ENCODE measurements at places on chromosomes 7 and 10. TPM values are rescaled to one million over a fixed set of nuclear protein-coding genes. Genes with fewer than 3 reads are reported as not detected.

The LFNG gene
- 1.8 TPM for total RNA-seq

The DIP2C gene
- 34.2 TPM for total RNA-seq

The OR2A5 gene
- not detected for total RNA-seq

The FRMD4A gene
- total RNA-seq: 5.9 TPM

The CUBN gene
- total RNA-seq: 0.27 TPM

The ABCF2 gene
- 119 TPM for total RNA-seq

The KLF14 gene
- total RNA-seq: 0.41 TPM

The PANK1 gene
- 16.3 TPM for total RNA-seq

The TSPAN33 gene
- total RNA-seq: 9.1 TPM

The WNT16 gene
- not detected for total RNA-seq

The KDM7A gene
- total RNA-seq: 108 TPM

DNA sequence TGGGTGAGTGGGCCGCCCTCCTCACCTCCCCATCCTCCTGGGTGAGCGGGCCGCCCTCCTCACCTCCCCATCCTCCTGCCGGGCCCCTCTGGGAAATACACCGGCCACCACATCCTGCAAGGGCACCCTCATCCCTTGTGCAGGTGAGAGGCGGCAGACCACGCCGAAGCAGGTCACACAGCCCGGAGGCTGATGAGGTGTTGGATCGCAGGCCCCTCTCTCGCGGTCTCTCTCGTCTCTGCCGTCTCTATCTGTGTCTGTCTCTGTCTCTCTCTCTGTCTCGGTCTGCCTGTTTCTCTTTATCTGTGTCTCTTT is 30.8 kb upstream of the FOXL3 start:
- no peak overlapping the region for H3K4me3 ChIP-seq
- H3K27ac ChIP-seq: no peak overlapping the region
- H3K36me3 ChIP-seq: peaks cover 53% of the 10 kb centered on the region
- DNase-seq: no peak
- no peaks in the 10 kb centered on the region for H3K27me3 ChIP-seq
- no peaks in the 10 kb centered on the region for H3K4me1 ChIP-seq

DNA sequence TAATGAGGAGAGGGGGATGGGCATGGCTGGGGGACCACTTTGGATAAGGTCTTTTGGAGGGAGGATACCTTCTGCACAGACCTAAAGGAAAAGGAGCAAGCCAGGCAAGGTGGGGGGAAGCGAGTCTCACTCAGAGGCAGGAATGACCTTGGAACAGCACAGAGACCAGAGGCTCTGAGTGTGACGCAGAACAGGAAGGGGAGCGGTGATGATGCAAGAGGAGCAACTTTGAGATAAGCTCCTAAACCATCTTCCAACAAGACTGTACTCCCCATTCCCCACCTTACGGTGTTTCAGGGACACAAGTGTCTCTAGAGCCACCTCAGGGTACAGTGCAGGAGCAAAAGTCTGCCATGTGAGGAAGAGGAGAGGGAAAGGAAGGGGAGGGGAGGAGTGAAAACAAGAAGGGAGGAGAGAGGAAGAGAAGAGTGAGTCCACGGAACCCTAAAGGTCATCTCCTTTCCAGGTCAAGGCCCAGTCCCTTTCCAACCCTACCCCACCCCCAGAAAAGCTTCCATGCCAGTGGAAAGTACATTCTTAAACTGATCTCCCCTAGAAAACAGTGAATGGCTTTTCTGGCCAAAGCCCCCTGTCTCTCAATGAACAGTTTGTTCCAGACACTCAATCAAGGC is 54.1 kb downstream of the JAZF1 start:
- DNase-seq: no peak
- H3K36me3 ChIP-seq: no peaks in the 10 kb centered on the region
- H3K27me3 ChIP-seq: no peaks in the 10 kb centered on the region

DNA sequence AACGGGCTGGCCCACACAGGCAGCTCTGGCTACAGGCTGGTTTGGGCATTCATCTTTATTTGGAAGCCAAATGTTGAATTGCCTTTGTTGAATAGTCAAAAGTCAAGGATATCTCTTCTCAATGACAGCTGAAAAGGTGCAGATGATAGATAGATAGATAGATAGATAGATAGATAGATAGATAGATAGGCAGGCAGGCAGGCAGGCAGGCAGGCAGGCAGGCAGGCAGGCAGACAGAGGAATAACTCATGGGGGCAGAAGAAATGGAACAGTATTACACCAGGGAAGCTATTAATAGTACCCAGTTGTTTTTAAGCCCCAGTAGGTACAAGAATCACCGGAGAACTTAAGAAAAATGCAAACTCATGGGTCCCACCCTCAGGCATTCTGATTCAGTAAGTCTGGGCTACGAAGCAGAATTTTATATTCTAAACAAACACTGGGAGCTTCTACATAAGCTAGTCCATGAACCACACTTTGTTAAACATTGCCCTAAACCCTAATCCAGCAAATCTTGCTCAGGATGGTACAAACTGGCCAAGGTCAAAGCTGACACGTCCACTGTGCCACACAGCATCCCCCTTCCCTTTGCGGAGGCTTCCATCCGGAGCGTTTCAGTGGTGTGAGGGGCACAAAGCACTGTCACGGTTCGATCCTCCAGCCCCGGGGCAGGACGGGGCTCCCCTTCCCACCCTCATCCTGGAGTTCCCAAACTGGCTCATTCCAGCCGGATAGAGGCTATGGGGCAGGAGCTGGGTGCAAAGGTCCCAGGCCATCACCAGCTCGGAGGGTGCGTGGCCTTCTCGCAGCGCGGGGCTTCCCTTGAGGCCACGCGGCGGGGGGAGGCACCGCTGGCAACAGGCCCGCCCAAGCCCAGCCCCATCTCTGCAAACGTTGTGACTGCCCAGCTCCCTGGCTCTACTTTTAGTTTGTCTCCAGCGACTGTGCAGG is 6.7 kb downstream of the PRKAG2 start:
- no peak overlapping the region for H3K27ac ChIP-seq
- no peak overlapping the region for H3K4me3 ChIP-seq
- DNase-seq: no peak
- H3K27me3 ChIP-seq: no peaks in the 10 kb centered on the region
- no peaks in the 10 kb centered on the region for H3K36me3 ChIP-seq

GRCh38 chr10:3129581-3130340 is 42.8 kb downstream of the PITRM1 start:
- no peak overlapping the region for H3K27ac ChIP-seq
- no peak for DNase-seq
- peaks cover 26% of the 10 kb centered on the region for H3K4me1 ChIP-seq
- H3K36me3 ChIP-seq: peaks cover 28% of the 10 kb centered on the region
- no peak overlapping the region for H3K4me3 ChIP-seq
- no peaks in the 10 kb centered on the region for H3K27me3 ChIP-seq

- H3K27ac ChIP-seq: no peak overlapping the region
- H3K4me3 ChIP-seq: no peak overlapping the region
- no peaks in the 10 kb centered on the region for H3K4me1 ChIP-seq
Measured at GRCh38 chr7:18903695-18904094, 213.7 kb downstream of the TWIST1 start.

- no peak overlapping the region for H3K4me3 ChIP-seq
- no peaks in the 10 kb centered on the region for H3K4me1 ChIP-seq
- no peaks in the 10 kb centered on the region for H3K36me3 ChIP-seq
- H3K27me3 ChIP-seq: no peaks in the 10 kb centered on the region
- no peak overlapping the region for H3K27ac ChIP-seq
Measured at GRCh38 chr10:78202386-78202785, 168.7 kb downstream of the RPS24 start.

GRCh38 chr7:83769407-83769806 is 120.5 kb upstream of the SEMA3E start:
- no peak for DNase-seq
- no peaks in the 10 kb centered on the region for H3K27me3 ChIP-seq
- no peaks in the 10 kb centered on the region for H3K36me3 ChIP-seq
- H3K4me1 ChIP-seq: no peaks in the 10 kb centered on the region

DNA sequence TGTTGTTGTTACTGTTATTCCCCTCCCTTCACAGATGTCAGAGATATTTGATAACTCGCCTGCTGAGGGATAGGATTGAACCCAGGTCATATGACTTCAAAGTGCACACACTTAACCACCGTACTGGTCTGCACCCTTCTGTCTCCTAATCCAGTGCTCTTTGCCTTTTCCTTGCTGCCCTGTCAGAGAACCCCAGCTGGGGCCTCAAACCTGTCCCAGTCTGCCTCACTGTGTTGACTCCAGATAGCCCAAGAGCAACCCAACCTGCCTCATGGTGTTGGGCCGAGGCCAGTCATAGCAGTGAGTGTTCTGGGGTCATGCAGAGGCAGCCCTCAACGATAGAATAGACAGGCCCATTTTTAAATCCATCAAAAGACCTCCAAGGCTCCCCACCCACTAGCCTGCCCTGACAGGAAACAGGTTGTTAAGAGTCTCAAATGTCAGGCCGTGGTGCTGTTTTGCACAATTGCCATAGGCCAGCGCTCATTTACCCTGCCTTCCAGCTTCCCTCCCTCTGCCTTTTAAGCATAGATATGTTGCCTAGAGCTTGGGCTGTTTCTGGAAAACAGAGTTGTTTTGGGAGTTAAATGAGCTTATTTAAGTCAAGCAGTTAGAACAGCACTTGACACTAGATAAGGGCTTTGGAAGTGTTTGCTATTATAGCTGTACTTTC is 37.0 kb upstream of the PDCD4 start:
- H3K4me3 ChIP-seq: no peak overlapping the region
- peak overlapping the region; percentile 66 for H3K27ac ChIP-seq
- no peaks in the 10 kb centered on the region for H3K27me3 ChIP-seq
- H3K36me3 ChIP-seq: peaks cover 12% of the 10 kb centered on the region

DNA sequence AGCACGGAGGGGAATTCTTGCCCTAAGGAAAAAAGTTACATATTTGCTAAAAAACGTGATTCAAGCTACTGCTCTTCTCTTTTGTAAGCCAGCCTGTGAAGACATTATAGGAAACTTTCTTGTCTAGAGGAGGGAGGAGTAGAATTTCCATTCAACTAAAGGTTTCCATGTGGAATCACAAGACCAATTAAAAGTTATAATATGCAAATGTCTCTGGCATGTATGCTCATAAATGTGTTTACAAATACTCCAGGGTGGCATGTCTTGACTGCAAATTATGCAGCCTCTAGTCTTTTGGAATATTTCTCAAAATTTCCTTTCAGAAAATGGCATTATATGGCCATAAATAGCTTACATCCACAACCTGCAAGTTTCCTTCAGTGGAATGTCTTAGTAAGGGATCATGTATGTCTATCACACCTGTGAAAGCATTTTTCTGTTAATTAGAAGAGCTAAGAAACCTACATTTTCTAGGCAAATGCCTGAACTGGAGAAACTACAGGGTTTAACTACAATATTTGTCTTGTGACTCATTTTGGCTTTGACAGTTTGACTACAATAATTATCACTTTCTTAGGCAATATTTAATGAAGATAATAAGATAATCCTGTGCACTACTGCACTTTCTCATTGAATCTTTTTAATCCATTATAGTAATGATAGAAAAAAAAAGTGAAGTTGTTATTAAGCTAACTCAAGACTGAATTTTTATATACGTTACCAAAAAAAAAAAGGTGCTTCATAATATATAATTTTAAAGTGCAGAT is 111.1 kb upstream of the C10orf90 start:
- no peaks in the 10 kb centered on the region for H3K36me3 ChIP-seq
- H3K4me3 ChIP-seq: no peak overlapping the region
- DNase-seq: no peak
- no peaks in the 10 kb centered on the region for H3K27me3 ChIP-seq

GRCh38 chr7:50684713-50685075 is 98.0 kb downstream of the GRB10 start:
- H3K4me1 ChIP-seq: peaks cover 60% of the 10 kb centered on the region
- no peaks in the 10 kb centered on the region for H3K27me3 ChIP-seq
- no peak overlapping the region for H3K4me3 ChIP-seq

DNA sequence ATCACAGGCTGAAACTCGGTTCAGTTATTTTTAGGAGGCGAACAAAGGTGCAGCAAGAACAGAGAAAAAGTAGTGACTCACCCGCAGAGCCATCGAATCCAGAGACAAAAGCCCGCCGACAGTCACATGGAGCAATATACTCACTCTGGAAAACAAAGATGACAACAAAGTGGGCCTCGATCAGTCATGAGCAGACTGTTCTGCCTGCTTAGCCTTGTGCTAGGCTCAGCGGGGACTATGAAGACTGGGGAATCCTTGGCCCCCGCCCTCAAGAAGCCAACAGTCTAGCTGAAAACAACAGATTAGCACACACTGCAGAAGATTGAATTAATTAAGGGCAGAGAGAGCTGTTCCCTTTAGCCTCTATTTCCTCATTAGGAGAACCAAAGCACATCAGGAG is 30.4 kb downstream of the XPNPEP1 start:
- peaks cover 23% of the 10 kb centered on the region for H3K4me1 ChIP-seq
- H3K27me3 ChIP-seq: no peaks in the 10 kb centered on the region
- peaks cover 28% of the 10 kb centered on the region for H3K36me3 ChIP-seq
- peak; percentile 34 for DNase-seq

DNA sequence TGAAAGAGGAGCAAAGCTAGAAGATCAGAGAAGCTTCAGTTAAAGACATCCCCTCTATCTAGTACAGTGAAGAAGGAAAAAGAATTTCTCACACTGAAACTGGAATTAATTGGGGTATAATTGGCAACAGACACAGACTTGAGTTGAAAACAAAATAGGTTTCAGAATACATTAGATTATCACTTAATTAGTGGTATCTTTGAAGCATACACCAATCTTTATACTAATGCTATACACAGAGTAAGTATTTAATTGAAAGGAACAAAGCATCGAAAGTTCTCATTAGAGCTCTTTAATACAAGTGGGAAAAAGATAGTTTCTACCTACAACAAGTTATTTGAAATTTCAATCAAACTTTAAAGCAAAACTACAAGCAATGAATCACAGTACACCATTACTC is 128.2 kb downstream of the THSD7A start:
- H3K4me3 ChIP-seq: no peak overlapping the region
- no peaks in the 10 kb centered on the region for H3K4me1 ChIP-seq
- no peak for DNase-seq
- H3K27ac ChIP-seq: no peak overlapping the region
- no peaks in the 10 kb centered on the region for H3K36me3 ChIP-seq
- no peaks in the 10 kb centered on the region for H3K27me3 ChIP-seq

GRCh38 chr10:50610368-50610767 is 13.4 kb downstream of the SGMS1 start:
- no peak overlapping the region for H3K4me3 ChIP-seq
- H3K27me3 ChIP-seq: no peaks in the 10 kb centered on the region
- H3K4me1 ChIP-seq: peaks cover 58% of the 10 kb centered on the region
- no peak for DNase-seq

All from gastrocnemius medialis (tissue), 4 donors.